ENCODE measurements at places on chromosomes 11 and 22. TPM values are rescaled to one million over a fixed set of nuclear protein-coding genes. Genes with fewer than 3 reads are reported as not detected.

GRCh38 chr11:120259988-120260565 lies 20.1 kb downstream of the POU2F3 start:
- no peak for DNase-seq

- no peak for DNase-seq
These were observed 8.6 kb upstream of the CRYBB2 start for GRCh38 chr22:25210793-25211192.

DNA sequence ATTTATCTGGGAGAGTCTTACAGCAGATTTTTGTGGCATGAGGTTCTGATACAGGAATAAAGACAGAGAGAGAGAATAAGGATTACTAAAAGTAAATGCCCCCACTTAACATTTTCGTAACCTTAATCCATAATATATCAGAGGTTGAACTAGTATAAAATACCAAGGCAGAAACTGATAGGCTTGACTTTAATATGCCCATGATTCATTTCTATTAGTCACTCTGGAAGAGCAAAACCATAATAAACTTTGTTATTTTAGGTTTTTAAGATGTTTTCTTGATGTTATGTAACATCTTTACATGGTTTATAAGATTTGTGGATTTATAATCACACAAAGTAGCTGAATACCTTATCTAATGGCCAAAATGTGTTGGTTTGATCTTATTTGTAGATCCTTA lies 19.1 kb downstream of the GUCY1A2 start:
- no peak for DNase-seq

Gene OR8D4
- total RNA-seq = not detected

Gene UEVLD
- 17.4 TPM for total RNA-seq
